ENCODE measurements at places on chromosomes 12 and 14. TPM values are rescaled to one million over a fixed set of nuclear protein-coding genes. Genes with fewer than 3 reads are reported as not detected.

The CPNE8 gene
- not detected for total RNA-seq

- no peaks in the 10 kb centered on the region for H3K27me3 ChIP-seq
- DNase-seq = no peak
- H3K4me1 ChIP-seq = peaks cover 15% of the 10 kb centered on the region
- H3K4me3 ChIP-seq = no peak overlapping the region
- no peak overlapping the region for H3K27ac ChIP-seq
- no peaks in the 10 kb centered on the region for H3K36me3 ChIP-seq
Observed at GRCh38 chr14:93337143-93337753, 4.4 kb upstream of the BTBD7 start.

The CRIP2 gene
- 20.0 TPM for total RNA-seq

DNA sequence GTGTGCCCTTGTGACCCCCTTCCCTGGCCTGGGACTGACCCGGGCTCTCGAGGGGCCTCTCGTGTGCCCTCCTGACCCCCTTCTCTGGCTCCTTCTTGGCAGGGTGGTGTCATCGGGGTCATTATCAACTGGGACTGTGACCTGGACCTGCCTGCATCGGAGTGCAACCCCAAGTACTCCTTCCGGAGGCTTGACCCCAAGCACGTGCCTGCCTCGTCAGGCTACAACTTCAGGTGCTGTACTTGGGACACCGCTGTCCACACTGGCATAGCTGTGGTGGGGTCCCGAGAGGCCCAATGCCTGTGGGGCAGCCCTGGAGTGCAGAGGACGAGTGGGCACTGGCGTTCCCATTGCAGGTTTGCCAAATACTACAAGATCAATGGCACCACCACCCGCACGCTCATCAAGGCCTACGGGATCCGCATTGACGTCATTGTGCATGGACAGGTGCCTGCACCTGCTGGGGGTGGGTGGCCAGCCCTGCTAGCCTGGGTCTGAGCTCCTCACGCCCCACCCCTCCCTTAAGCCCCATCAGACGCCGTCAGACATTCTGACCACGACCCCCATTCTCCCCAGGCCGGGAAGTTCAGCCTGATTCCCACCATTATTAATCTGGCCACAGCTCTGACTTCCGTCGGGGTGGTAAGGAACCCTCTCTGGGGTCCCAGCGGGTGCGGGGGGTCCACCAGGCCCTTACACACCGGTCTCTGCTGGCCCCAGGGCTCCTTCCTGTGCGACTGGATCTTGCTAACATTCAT, 2.5 kb downstream of the P2RX2 start:
- no peak overlapping the region for H3K4me3 ChIP-seq
- H3K27me3 ChIP-seq = peaks cover 17% of the 10 kb centered on the region
- H3K27ac ChIP-seq = no peak overlapping the region
- peaks cover 10% of the 10 kb centered on the region for H3K36me3 ChIP-seq
- H3K4me1 ChIP-seq = peaks cover 23% of the 10 kb centered on the region
- DNase-seq = no peak

- H3K4me3 ChIP-seq = no peak overlapping the region
- no peaks in the 10 kb centered on the region for H3K4me1 ChIP-seq
- DNase-seq = no peak
- no peaks in the 10 kb centered on the region for H3K36me3 ChIP-seq
- no peaks in the 10 kb centered on the region for H3K27me3 ChIP-seq
Observed at GRCh38 chr14:29078810-29079522, 312.4 kb downstream of the FOXG1 start.

DNA sequence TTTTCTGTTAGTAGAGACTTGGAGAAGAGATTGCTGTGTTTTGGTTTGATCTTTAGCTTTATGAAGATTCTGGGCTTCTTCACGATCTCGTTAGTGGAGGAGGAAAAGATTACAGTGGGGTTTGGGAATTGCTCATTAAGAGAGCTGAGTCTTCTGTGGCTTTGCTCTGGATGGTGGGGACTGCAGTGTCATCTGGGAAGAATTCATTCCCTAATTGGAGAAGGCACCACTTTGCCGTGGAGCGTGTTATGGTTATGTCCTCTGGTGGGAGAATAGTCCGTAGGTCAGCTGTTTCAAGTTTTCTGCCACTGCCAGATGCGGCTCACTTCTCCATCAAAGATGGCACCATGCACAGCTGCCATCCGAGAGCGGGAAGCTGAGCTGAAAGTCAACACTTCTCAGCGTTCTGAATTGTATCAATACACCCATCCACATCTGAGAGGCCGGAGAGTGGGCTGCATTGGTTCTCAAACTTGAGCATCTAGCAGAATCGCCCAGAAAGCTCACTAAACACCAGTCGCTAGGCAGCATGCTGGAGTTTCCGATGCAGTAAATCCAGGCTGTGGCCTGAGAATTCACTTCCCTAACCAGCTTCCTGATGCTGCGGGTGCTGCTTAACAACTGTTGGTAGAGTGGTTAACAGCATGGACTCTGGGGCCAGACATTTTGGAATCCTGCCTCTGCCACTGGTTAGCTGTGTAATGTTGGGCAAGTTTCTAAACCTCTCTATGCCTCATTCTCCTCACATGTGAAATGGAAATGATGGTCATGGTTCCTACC, 117.8 kb downstream of the PLXNC1 start:
- H3K4me1 ChIP-seq = peaks cover 60% of the 10 kb centered on the region
- H3K4me3 ChIP-seq = peak overlapping the region; percentile 6
- H3K27ac ChIP-seq = peak overlapping the region; percentile 24
- no peak for DNase-seq

DNA sequence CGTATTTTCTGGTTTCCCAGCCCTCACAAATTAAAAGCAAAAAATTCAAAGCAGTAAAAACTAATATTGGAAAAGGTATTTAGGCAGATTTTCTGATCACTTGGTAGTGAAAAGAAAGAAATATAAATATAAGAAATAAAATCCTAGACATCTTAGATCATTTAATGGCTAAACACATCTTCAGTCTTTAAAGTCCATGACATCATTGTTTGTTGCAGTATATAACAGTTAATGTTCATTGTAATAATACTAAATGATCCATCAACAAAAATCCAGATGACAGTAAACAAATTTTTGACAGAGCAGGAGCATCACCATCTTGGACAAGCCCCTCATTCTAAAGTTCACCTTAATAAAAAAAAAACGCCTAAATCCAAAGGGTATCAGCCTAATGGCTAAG, 29.2 kb upstream of the CAPRIN2 start:
- no peak overlapping the region for H3K4me3 ChIP-seq
- H3K4me1 ChIP-seq = no peaks in the 10 kb centered on the region
- no peak overlapping the region for H3K27ac ChIP-seq
- no peak for DNase-seq
- H3K36me3 ChIP-seq = peaks cover 6% of the 10 kb centered on the region
